NCI-H2029 (cell line): ENCODE measurements at places on chromosomes 3 and 15.

- DNase-seq, result no peak
Measured at GRCh38 chr15:33506781-33507296, 196.1 kb downstream of the RYR3 start.

- no peak for DNase-seq
Measured at GRCh38 chr3:142530296-142530695, 48.2 kb downstream of the ATR start.

DNA sequence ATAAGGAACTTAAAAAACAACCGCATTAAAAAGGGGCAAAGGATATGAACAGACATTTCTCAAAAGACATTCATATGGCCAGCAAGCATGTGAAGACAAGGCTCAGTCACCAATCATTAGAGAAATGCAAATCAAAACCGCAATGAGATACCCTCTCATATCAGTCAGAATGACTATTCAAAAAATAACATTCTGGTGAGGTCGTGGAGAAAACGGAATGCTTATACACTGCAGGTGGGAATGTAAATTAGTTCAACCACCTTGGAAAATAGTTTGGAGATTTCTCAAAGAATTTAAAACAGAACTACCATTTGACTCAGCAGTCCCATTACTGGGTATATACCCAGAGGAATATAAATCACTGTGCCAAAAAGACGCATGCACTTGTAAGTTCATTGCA is 496.6 kb upstream of the SGO1 start:
- DNase-seq, result no peak

GRCh38 chr3:16031434-16031833 is 143.0 kb upstream of the GALNT15 start:
- no peak for DNase-seq

DNA sequence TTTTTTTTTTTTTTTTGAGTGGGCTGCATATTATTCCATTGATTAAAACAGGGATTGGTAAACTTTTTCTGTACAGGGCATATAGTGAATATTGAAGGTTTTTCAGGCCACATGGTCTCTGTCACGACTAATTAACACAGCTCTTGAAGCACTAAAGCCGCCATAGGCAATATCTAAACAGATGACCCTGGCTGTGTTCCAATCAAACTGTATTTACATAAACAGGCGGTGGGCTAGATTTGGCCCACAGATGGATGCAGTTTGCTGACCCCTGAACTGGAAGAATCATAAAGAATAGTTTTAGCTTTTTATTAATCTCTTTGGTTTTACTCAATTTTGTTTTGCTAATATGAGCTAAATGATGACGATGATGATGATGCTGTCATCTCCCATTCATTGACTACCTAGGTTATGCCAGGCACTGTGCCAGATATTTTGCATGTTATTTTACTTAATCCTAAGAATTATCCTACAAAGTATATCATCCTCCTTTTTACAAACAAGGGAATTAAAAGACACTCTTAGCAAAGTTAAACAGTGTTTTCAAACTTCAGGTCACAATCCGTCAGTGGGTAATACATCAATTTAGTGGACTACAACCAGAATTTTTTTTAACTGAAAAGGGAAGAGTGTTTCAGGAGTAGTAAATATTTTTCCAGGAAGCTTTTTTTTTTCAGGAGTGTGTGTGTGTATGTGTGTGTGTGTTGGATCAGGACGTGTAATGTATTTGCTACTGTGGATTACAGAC is 54.3 kb downstream of the LMCD1 start:
- DNase-seq, result peak; percentile 52

GRCh38 chr3:41943311-41943843 is 18.5 kb downstream of the ULK4 start:
- DNase-seq, result no peak

GRCh38 chr15:85772668-85773067 is 22.1 kb downstream of the KLHL25 start:
- DNase-seq, result no peak

DNA sequence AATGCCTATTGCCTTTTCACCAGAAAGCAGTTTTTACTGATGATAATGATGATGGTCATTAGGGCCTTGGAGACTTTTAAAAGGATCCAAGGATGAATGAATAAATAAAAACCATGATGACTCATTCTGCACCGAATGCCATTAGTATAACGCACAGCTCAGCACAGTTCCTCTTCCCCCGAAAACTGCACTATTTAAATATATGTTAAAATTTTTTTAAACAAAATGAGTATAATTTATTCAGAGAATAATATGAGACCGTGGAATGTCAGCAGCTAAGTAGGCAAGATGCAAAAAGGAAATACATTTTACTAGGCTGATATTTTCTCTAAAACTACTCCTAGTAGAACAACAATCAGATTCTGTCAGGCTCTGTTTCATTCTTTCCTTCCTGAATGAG is 83.4 kb upstream of the NANOGP8 start:
- DNase-seq, result no peak
